ENCODE measurements at places on chromosomes 13 and 19.

- DNase-seq = peak; percentile 71
Measured at GRCh38 chr13:45781553-45782326, 69.8 kb downstream of the SIAH3 start.

GRCh38 chr13:67438465-67438864 is 208.3 kb upstream of the PCDH9 start:
- DNase-seq = peak; percentile 56

DNA sequence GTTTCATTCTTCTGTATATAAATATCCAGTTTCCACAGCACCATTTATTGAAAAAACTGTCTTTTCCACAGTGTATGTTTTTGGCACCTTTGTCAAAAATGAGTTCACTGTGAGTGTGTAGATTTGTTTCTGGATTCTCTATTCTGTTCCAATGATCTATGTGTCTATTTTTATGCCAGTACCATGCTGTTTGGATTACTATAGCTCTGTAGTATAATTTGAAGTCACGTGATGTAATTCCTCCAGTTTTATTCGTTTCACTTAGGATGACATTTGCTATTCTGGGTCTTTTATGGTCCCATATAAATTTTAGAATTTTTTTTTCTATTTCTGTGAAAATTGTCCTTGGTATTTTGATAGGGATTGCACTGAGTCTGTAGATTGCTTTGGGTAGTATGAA is 11.0 kb upstream of the ZNF823 start:
- no peak for DNase-seq

DNA sequence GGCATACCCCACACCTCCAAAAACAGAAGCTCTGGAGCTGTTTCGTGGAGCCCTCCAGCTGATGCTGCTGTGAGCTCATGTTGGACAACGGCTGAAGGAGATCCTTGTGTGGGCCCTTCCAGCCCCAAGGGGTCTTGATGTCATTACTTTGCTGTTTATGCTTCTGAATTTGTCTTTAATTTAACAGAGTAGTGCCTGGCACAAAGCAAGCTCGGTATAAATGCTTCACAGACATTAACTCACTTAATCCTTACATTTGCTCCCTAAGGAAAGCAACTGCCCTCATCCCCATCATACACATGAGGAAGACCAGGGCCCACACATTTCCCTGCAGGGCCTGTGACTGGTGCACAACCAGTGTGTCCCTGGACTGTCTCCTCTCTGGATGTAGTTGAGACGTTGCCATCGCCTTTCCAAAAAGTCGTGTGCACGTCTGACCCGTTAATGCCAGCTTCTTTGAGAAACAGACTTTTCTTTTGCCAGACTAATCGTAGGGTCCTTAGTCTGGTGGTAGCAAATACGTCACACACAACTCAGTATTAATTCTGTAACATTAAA is 7.6 kb downstream of the COL4A1 start:
- DNase-seq = no peak

GRCh38 chr19:30555075-30555790 is 183.0 kb downstream of the ZNF536 start:
- DNase-seq = no peak

- no peak for DNase-seq
Measured at GRCh38 chr13:113802090-113802531, 43.1 kb downstream of the TMEM255B start.

- no peak for DNase-seq
Measured at GRCh38 chr19:13055213-13056051, 47.2 kb downstream of the LYL1 start.

- no peak for DNase-seq
Measured at GRCh38 chr13:61900033-61900432, 484.4 kb upstream of the PCDH20 start.

DNA sequence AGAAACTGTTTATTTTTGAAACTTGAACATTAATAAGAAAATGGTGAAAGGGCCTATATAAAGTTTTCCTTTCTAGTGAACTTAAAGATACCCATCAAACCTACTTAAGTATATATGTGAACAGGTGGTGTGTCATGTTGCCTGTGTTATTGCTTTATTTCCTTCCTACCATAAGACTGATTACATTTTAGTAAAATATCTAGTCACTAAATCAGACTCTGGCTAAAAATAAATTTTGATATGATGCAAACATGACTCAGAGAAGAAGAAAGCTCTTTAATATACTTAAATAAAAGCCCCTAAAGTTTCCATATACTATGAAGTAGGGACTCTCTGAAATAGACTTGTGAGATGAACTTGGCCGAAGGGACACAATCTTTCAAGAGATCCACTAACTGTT is 35.1 kb upstream of the FBXL3 start:
- no peak for DNase-seq

DNA sequence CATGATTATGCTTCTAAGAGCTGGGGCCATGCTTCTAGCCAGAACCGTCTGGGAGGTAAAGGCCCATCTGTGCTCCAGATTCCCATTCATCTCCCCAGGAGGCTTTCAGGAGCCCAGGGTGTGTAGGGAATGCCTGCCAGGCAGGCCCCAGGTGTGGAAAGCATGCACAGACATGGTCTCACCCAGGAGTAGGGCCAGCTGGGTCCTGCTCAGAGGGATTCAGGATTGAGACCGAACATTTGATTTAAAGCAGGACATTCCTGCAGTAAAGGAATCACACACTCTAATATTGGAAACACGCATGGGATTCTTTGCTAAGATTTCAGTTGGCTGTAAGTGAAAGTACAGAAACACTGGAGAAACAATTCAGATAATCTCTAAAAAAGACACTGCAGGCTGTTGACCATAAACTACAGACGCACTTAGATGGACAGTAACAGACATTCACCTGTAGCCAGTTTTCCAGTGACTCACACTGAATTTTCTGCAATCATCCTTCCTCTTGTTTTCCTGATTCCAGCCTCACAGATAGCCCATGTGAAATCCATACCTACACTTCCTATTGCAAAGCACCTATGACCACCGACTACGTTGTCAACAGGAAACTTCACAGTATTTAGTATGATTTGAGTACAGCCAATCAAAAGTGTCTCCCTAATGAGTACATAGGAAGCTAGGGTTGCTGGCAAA is 257.8 kb downstream of the TBC1D4 start:
- DNase-seq = no peak
